Astrocyte of the spinal cord (primary cell): ENCODE measurements at places on chromosomes 4 and X.

GRCh38 chr4:95552942-95553550 is 4.3 kb upstream of the UNC5C start:
- DNase-seq, result no peak

GRCh38 chr4:154341448-154341847 is 150.2 kb downstream of the DCHS2 start:
- no peak for DNase-seq

DNA sequence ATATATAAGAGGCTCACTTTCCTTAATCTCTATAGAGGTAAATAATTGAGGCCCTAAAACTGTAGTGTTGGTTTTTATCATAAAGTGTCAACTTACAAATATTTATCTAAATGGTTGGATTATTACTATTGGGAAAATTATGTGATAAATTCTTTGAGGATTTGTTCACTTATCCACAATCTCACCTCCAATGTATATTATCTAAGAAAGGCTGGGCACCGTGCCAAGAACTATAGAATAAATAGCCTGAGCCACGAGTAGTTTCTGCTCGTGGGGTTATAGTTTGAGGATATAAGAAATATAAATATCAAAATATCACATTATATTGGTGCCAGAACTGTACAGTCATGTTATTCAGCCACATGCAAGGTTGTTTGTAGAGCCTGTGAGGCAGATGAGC is 177.9 kb downstream of the VEGFC start:
- no peak for DNase-seq

- no peak for DNase-seq
Observed at GRCh38 chr4:8916351-8916885, 44.8 kb upstream of the HMX1 start.

- DNase-seq, result no peak
Observed at GRCh38 chr4:65868096-65868824, 198.0 kb upstream of the EPHA5 start.

- DNase-seq, result peak; percentile 19
Observed at GRCh38 chrX:84248226-84248625, 60.2 kb upstream of the RPS6KA6 start.

GRCh38 chrX:47030339-47030738 is 47.9 kb upstream of the RGN start:
- DNase-seq, result peak; percentile 73

GRCh38 chr4:102089850-102090621 is 255.2 kb downstream of the SLC39A8 start:
- DNase-seq, result no peak

GRCh38 chr4:174764105-174764729 is 64.8 kb downstream of the GLRA3 start:
- DNase-seq, result peak; percentile 74

- DNase-seq, result no peak
Observed at GRCh38 chr4:76680952-76681351, 217.0 kb downstream of the SOWAHB start.
